T1000 (cell line): ENCODE measurements at places on chromosomes 7 and 10.

DNA sequence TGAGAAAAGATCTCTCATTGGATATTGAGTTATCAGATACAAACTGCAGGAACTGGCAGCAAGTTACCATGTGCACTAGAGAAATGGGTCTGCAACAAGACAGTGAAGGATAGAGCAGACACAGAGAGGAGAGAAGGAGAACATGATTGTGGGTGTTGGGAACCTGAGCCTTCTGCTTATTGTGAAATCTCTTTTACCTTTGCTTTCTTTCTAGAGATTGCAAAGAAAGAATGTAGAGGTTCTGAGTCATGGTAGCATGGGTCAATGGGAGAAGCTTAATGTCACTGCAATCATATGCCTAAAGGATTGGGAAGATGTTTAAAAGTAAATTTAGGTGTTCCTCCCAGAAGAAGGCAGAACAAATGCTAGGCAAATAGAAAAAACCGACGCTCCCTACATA, 821.4 kb downstream of the CCSER2 start:
- DNase-seq = no peak

DNA sequence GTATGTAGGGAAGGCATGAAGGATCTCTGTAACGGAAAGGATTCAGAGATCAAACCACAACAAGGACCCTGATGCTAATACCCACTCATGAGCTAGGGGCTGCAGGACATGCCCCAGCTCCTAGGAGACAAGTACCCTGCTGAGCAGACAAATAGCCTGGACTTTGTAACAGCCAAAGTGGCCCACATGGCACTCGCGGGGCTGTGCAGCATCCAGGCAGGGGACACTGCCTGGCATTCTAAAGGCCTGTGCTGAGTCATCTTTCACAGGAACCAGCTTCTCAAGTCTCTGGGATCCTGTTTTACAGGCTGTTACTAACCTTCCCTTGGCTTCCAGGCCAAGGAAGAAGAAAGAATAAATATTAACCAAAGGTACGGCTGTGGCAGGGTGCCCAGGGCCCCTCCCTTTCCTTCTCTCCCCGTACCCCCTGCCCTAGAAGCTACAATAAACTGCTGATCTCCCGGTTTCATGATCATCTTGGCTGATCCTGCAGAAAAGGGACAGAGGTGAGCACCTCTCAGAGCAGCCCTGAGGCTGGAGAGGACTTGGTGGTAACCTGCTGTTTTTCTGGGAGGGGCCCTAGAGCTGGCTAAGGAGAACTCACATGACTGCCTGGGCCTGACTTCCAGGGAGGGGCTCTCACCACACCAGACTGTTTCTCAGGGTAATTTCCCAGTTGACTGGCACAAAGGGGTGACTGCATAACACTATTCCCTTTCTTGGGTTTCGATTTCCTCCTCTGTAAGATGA, 4.2 kb upstream of the RPEL1 start:
- DNase-seq = no peak

- no peak for DNase-seq
Measured at GRCh38 chr10:114631666-114632417, 26.2 kb downstream of the ABLIM1 start.

DNA sequence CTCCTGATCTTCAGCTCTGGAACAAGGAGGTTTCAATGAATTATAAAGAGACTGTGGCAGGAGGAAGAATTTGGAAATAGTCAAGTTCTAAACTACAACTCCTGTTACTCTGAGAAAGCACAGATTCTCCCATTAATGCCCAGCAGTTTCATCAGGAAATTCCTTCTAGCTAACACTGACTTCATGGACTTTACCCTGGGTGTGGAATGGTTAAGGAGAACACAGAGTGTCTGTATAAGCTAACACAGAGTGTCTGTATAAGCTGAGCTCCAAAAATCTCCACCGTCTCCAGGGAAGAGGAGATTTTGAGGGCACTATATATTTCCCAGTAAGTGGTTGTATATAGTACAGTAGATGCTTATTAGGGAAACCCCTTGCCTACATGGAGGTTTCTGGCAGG, 675.5 kb downstream of the XPNPEP1 start:
- no peak for DNase-seq

DNA sequence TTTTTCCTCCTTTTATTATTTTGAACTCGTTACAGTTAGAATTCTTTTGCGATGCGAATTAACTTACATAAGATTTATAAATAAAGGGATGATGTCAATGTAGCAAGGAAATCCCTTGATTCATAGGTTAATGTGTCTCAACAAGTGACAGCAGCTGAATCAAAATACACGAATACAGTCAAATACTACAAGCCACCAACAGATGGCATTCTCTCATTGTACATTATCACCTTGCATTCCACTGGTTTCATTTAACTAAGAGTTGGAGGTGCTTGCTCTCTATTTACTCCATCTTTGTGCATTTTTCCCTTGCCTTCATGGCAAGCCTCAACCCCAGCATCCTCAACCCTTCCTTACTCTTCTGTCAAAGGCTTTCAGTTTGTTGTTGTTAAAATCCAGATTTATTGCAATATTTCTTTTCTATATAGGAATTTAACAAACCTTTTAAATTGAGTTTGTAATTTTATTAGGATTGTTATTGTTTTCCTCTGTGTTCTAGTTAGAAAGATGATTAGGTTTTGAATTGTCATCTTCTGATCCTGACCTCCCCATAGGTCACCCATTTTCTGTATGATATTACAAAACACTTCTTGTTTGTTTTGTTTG, 78.3 kb downstream of the SLC25A40 start:
- DNase-seq = no peak

DNA sequence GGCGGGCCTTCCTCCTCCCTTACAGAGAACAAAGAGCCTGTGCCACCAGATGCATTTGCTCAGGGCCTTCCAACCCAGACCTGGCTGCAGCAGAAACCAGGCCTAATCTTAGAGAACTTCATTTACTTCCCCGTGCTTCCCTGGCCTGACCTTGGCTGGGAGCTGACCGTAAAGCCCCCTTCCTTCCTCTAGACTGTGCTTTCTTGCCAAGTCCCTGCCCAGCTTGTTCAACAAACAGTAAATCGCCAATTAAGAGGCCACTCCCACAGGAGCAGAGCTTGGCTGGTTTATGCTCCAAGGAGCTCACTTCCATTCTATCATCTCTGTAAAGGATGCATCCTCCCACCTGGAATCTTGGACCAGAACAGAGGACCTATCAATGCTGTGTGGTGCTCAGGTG, 110.9 kb downstream of the COL13A1 start:
- no peak for DNase-seq
